Peyer's patch (tissue), 4 donors: ENCODE measurements at places on chromosomes 12 and 14. TPM values are rescaled to one million over a fixed set of nuclear protein-coding genes. Genes with fewer than 3 reads are reported as not detected.

- DNase-seq = no peak
These were observed 200.4 kb upstream of the FAR2 start for GRCh38 chr12:28948685-28949084.

- DNase-seq = no peak
These were observed 13.5 kb downstream of the SLC11A2 start for GRCh38 chr12:51012570-51013236.

DNA sequence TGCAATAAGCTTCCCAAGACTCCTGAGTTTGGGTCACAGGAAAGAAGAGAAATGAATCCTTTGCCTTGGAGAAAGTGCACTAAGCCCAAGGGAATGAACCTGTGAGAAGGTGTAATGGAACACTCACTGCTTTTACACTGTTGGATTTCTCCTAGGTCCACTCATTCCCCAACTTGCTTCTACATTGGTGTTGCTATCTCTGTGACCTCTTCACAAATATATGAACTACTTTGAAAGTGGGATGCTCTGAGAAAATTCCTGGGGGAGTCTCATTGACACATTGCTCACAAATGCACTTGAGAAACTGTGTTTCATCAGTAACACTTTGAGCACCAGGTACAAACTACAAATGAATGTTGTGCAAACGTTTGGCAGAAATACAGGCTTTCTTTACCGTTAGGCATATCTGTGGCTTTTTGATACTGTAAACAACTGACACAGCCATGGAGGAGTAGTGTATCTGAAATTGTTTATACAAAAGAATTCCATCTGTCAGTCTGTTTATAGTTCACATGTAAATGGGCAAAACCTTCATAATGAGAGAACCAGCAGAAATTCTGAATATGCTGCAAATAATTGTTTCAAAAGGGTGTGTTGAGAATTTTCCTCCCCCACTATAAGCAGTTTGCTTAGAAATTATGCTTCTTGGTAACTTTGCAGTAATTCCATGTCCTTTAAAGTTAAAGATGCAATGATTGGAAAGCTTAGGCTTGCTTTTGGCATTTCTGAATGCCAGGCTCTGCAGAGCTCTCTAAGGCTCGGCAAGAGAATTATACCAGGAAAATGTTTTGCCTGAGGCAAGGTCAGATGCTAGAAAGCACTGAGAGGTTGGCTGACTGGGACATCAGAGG is 348.5 kb upstream of the DDHD1 start:
- no peak for DNase-seq

DNA sequence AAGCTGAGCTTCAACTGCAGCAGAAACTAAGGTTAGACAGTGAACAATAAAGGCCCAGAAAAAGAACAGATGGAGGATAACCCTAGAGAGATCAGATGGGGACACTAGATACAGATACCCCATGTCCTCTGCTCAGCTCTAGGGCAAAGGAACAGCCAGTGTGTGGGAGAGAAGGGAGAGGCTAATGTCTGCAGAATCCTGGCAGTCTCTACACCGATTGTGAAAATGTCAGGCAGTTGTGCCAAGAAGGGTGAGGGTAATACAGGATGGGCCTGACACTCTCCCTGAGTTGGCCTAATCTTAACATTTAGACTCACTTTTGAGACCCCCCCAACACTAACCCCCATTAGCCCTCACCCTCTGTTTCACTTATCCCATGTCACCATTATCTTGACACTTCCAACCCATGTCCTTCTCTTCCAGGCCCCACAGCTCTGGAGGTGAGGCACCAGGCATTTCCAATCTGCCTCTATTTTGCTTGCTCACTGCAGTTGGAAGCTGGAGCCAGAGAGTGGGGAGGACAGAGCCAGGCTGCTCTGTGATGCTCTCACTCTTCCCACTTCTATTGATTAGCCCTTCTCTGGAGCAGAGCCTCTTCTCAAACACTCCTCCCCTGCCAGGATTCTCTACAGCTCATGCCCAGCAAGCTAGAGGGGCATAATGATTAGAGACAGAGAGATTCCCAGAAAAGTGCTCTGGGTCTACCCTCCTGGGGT is 3.0 kb upstream of the BLOC1S1 start:
- DNase-seq = no peak

GRCh38 chr12:520119-520518 is 60.4 kb downstream of the B4GALNT3 start:
- no peak for DNase-seq

- no peak for DNase-seq
These were observed 106.7 kb upstream of the SFSWAP start for GRCh38 chr12:131603939-131604795.

Gene SLC6A15
- total RNA-seq = not detected

DNA sequence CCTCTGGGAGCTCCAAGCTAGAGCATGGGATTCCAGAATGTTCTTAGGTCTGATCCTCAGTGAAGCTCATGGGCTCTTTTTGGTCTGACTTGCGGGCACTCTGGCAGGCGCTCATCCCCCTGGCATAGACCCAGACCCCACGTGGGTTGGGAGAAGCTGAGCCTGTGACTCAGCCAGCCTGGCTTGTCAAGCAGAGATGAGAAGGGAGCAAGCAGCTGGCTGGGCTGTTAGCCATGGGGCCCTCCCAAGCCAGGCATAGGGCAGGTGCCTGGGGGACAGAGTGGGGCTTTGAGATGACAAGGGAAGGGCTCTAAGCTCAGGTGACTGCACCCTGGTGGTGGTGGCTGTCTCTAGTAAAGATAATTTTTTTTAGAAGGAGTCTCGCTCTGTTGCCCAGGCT is 80.3 kb upstream of the NOS1 start:
- DNase-seq = no peak

GRCh38 chr14:44914849-44915248 is 46.9 kb downstream of the KLHL28 start:
- DNase-seq = no peak

DNA sequence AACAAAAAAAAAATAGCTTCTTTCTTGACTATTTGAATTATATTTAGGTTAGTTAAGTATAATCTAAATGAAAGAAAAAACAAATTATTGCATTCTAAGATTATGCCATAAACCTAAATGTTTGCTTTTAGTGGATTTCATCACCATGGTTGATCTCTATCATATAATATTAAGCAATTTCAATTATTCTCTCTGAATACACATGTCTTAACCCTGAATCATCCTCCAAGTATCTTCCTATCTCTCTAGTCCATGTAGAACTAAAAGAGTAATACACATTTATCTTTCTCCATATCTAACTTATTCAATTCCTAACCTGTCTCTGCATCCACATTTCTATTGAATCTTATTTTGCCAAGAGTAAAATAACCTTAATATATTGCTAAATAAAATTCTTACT is 59.6 kb downstream of the PPFIA2 start:
- DNase-seq = no peak
